ENCODE measurements at places on chromosomes 6 and 20.
A peak's percentile ranks its signal among the peaks of the same experiment; 100 is the strongest.

DNA sequence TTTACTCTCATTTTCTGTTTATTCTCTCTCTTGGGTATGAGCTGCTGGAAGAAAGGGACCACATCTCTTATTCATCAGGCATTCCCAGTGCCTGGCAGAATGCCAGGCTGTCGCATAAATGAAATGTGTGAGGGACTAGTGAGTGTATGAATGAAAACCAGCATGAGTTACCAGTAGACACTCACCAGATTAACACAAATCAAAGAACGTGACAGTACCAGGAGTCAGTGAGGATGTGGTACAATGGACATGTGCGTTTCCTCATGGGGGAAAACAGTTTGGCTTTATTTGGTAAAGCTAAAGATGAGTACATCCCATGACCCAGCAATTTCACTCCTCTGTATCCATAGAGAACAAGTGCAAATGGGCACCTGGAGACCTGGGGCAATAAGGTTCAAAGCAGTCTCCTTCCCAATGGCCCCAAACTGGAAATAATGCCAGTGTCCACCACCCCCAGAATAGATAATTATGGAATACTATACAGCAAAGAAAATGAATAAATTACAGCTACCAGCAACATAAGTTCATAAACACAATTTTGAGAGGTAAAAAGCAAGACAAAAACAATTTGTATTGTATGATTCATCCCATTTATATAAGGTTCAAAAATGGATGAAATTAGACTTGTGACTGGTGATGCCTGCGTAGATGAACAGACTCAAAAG lies 93.3 kb downstream of the CDH22 start:
- no peak for DNase-seq

GRCh38 chr6:76694795-76695194 lies 622.3 kb upstream of the IMPG1 start:
- DNase-seq: no peak

- no peak for DNase-seq
Observed at GRCh38 chr6:71103130-71103529, 146.3 kb upstream of the B3GAT2 start.

- DNase-seq: no peak
Observed at GRCh38 chr6:104613416-104614001, 246.2 kb downstream of the HACE1 start.

DNA sequence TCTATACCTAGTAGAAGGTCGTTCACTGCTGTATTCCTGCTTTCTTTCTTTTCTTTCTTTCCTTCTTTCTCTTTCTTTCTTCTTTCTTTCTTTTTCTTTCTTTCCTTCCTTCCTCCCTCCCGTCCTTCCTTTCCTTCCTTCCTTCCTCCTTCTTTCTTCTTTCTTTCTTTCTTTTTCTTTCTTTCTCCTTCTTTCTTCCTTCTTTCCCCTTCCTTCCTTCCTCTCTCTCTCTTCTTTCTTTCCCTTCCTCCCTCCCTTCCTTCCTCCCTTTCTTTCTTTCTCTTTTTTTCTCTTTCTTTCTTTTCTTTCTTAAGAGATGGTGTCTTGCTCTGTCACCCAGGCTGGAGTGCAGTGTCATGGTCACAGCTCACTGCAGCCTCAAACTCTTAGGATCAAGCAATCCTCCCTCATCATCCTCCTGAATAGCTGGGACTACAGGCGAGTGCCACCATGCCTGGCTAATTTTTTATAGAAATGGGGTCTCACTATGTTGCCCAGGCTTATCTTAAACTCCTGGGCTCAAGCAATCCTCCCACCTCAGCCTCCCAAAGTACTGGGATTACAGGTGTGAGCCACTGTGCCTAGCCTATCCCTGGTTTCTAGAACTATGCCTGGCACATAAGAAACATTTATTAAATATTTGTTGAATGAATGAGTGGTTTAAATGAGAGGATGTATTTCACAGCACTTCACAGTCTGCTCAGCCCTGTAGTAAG lies 2.6 kb upstream of the DNPH1 start:
- DNase-seq: no peak

DNA sequence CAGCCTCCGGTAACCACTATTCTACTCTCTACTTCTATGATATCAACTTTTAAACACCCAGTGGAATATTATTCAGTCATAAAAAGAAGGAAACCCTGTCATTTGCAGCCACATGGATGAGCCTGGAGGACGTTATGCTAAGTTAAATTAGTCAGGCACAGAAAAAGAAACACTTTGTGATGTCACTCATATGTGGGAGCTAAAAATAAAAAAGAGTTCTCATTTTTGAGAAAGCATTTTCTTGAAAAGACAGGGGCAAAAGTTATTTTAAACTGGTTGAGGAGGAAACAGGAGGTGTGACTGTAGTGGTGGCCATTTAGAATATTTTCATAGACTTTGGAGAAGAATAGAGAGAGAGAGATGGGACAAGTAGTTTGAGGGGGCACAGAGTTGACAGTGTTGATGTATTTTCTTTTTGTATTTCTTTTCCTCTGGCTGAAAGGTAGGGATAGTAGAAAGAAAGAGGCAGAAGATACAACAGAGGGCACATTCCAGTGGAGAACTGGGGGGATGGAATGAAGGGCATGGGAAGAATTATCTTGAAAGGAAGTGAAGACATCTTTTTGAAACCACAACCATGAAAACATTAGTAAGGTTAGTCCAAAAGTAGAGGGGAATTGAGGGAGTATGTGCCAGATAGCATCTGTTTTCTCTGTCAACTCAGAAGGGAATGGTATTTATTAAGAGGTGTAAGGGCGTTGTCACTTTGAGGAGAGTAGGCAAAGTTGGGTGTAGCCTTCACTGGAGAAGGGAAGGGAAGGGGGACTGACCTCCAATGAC lies 181.3 kb upstream of the GMDS start:
- DNase-seq: no peak

DNA sequence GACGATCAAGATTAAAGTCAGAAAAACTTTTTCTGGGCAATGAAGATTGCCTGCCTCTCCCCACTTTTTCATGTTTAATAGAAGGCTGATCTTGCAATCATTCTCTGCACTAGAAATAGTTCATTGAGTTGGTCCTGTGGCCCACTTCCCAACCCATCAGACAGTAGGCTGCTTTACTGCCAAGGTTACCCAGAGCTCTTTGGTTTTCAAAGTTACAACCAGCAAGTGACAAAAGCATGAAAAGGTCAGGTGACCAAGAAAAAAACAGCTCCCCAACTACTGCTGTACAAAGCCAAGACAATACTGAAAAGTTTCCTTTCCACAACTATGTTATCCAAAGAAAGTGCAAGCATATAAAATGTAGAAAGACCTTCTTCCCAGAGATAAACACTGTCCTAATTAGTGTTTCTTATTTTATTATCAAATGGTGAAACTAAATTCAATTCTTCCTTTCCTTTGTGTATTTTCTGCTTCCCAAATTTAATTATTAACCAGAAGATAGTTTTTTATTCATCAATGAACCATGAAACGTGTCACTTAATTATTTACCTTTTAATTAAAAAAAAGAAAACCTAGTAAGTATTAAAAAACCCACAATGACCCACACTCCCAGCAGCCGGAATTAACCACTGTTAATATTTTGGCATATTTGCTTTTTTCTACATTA lies 16.6 kb downstream of the DNAAF9 start:
- DNase-seq: peak; percentile 31
